ENCODE measurements at places on chromosomes 3 and 15.

- no peak for DNase-seq
Observed at GRCh38 chr3:59970796-59971195, 921.0 kb upstream of the CFAP20DC start.

DNA sequence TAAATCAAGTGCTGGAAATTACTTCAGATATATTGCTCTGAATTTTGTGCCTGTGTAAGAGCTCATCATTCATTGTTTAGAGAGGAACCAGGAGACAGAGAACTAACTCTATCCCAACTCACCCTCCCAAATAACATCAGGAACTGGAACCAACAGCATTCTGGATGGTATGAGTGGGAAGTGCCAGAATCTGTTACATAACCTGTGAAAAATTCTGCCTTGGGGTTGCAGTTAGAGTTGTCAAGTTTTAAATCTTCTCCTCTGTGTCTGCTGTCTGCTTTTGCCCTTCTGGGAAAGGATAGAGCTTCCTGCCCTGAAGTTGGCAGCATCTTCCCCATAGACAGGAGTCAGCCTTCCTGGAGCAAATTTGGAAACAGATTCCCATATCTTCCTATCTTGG is 41.2 kb downstream of the TIMP4 start:
- no peak for DNase-seq

DNA sequence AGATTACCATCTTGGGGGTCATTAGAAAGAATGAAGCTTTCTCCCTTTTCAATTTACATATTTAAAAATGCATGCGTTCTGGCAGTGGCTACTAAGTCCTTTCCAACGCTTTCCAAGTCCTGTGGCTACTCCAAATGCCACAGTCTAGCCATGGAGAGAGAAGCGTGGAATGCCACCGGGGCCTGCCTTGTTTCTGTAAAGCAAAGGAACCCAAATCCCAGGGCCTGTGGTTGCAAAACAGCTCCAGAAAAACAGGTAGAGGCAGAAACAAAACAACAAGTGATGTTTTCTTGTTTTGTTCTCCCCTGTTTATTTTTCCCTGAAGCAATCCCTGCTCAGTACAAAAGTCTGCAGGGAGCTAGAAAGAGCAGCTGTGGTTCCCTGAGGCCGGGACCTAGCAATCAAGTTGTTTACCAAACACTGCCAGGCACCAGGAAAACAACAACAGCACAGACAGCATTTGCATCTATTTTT is 85.5 kb downstream of the FOXP1 start:
- no peak for DNase-seq

DNA sequence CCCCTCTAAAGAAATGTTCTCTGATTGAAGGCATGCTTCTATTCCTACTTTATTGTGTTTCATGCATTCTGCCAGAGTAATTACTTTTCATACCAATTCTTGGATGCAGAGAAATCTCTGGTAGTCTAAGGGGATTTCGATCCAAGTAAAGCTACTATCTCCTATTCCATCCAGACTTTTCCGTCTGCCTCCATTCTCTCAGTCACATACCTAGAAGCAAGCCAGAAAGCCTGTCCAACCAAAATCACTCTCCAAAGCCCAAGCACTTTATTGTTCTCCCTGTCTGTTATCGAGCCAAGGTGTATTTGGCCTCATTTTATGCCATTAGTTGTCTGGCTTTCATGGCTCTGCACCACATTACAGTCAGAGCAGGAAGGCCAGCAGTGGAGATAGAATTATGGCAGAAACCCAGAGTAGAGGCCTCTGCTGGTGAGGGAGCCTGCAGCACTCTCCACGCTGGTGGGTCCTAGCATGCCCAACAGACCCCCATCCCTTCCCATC is 95.9 kb downstream of the SLC49A4 start:
- DNase-seq, result no peak

GRCh38 chr3:127008236-127008635 is 25.3 kb downstream of the PLXNA1 start:
- DNase-seq, result no peak

Measured in activated CD8-positive, alpha-beta memory T cell treated with anti-CD3 and anti-CD28 coated beads for 4 hours (primary cell).